ENCODE measurements at places on chromosomes 7 and 10. TPM values are rescaled to one million over a fixed set of nuclear protein-coding genes. Genes with fewer than 3 reads are reported as not detected.

CAMK1D gene
- total RNA-seq, result 3.4 TPM

OR6B1 gene
- not detected for total RNA-seq

CPA2 gene
- not detected for total RNA-seq

AS3MT gene
- total RNA-seq, result 0.68 TPM

MSANTD7 gene
- total RNA-seq, result 21.8 TPM

CEP55 gene
- total RNA-seq, result 81.1 TPM

ANKRD2 gene
- not detected for total RNA-seq

NUTM2D gene
- 1.6 TPM for total RNA-seq

SMARCD3 gene
- 4.2 TPM for total RNA-seq

SFTPA1 gene
- total RNA-seq, result not detected

HABP2 gene
- not detected for total RNA-seq

KNDC1 gene
- total RNA-seq, result 0.32 TPM

Data from activated CD8-positive, alpha-beta T cell treated with anti-CD3 and anti-CD28 coated beads, Interleukin-2, amount 10 ng/mL, durations not matched to agents 7 days and 5 days (primary cell).